ENCODE measurements at places on chromosomes 16 and 17.

DNA sequence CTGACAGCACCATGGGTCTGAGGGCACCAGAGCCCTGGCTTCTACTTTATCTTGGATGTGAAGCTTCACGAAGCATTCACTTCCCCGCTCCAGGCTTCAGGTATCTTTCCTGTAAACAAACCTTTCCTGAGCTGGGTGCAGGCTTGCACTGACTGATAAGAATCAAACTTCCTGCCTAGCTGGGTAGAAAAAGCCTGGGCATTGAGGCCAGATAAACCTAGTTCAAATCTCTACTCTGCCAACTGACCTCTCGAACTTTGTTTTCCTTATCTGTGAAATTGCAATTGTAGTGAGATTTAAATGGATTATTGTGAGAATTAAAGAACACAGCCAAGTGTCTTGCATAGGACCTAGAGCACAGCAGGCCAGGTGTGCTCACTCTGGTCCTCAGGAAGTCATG is 2.9 kb upstream of the TMEM208 start:
- DNase-seq = no peak

GRCh38 chr16:13042291-13042685 is 140.9 kb downstream of the SHISA9 start:
- DNase-seq = no peak

DNA sequence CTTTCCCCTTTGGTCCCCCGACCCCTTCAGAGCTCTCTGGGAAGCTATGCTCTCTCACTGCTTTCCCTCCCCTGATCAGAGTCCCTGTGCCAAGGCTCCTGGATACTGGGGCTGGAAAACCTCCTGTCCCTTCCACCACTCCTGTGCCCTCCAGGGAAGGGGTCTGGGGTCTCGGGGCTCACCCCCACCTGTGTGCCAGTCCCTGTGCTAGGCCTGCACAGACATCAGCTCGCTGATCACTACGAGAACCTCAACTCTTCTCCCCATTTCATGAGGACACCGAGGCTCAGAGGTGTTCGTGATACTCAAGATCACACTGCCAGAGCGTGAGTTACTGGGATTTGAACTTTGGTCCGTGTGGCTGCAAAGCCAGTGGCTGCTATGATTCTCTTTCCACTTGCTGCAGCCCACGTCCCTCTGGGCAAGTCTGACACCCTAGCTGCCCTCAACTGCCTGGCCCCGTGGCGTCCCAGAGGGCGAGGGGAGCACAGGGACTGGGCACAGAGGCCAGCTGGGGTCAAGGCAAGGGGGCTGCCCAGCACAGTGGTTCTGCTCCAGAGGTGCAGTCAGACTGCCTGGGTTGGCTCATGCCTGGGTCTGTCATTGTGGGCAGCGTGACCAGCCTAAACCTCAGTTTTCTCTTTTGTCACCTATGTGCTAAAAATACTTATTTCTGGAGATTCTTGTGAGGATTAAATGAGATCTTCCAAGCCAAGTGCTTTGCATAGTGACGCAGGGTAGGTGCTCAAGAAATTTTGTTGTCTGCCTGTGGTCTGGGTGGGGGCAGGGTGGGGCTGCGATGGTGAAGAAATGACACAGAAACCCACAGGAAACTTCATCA is 43.8 kb upstream of the TOB1 start:
- DNase-seq = peak; percentile 76

DNA sequence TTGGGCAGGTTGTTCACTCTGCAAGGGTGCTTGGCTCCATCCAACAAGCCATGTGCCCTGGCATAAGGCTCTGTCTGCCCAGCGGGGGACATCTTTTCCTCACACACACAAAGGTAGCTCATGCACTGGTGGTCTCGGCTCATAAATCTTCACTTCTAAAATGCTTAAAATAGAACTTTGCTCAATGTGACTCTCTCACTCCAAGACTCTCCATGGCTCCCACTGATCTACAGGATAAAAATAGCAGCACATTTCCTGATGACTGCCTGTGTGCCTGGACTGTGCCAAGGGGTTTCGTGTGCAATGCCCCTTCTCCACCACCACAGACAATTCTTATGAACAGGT is 15.1 kb upstream of the CIBAR2 start:
- DNase-seq = no peak

DNA sequence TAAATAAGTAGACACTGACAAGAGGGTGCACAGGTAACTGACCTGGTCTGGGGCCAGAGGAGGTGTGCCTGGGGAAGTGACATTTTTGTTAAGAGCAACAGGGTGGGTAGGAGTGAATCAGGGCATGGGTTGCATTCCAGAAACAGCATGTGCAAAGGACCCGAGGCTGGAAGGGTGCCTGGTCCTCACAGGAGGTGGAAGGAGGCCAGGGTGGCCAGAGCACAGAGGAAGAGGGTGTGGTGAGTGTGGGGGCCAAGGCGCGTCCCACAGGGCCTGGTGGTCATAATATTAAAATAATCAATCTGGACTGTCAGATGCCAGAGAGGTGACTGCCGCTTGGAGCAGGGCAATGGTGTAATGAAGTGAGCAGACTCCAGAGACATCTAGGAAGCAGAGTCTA is 14.3 kb downstream of the ARHGAP23 start:
- DNase-seq = no peak

DNA sequence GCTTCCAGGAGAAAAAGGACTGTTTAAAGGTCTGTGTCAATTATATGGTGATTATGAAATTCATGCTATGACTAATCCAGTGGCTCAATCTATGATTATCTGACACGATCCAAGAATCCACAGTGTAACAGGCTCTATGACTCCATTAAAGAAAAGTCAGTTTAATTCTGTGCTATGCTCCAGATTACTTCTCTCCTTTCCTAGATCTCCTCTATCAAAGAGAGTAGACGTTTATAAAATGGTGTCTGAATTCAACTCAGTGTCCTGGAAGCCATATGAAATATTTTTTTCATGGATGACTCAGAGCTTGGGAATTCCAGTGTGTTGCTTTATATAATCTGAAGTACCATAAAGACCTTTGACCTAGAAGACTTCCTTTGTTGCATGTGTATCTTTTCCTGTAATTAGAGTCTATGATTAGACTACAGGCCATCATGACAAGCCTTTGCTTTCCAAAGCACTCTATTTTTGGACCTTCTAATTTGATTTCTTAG is 27.0 kb upstream of the NF1 start:
- no peak for DNase-seq

DNA sequence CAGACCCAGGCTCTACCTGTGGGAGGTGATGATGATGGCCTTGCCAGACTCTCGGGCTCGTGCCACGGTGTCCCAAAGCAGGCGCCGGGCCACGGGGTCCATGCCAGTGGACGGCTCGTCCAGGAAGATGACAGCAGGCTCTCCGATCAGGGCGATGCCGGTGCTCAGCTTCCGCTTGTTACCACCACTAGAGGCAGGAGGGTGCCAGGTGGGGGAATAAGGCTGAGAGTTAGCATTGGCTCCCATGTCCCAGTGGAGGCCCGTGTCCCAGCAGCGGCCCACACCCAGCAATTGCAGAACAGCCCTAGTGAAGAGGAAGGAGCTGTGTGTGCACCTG is 10.3 kb upstream of the RNPS1 start:
- DNase-seq = no peak

DNA sequence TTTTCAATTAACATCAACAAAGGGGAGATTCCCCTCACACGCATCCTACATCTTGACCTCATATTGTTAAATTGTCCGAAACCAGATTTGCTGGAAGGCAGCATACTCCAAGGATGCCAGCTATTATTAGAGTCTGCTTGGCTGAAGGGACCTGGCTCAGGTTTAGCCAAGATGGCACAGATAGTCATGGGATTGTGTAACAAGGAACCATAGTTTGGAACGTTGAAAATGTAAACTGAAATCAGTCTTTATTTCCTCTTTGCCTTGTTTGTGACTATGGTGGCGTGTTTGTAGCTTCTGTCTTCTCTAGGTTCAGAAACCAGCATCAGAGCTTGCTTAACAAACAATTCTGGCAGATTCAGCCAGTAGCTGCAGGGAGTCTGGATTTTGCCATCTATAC is 5.9 kb downstream of the ARSG start:
- no peak for DNase-seq

GRCh38 chr16:59030923-59031485 is 296.9 kb upstream of the GOT2 start:
- no peak for DNase-seq

GRCh38 chr17:73203135-73203787 is 10.4 kb downstream of the COG1 start:
- no peak for DNase-seq

Data from stimulated activated naive CD4-positive, alpha-beta T cell treated with Interleukin-2 at 50 U/mL for 16 hours (primary cell).